H1 (cell line): ENCODE measurements at places on chromosomes 6 and 20.

GRCh38 chr6:125966569-125966968 lies 10.0 kb downstream of the HINT3 start:
- no peak for DNase-seq
- no peaks in the 10 kb centered on the region for H3K36me3 ChIP-seq
- no peak overlapping the region for H3K27ac ChIP-seq
- H3K4me3 ChIP-seq: no peak overlapping the region
- H3K27me3 ChIP-seq: no peaks in the 10 kb centered on the region
- no peaks in the 10 kb centered on the region for H3K4me1 ChIP-seq

DNA sequence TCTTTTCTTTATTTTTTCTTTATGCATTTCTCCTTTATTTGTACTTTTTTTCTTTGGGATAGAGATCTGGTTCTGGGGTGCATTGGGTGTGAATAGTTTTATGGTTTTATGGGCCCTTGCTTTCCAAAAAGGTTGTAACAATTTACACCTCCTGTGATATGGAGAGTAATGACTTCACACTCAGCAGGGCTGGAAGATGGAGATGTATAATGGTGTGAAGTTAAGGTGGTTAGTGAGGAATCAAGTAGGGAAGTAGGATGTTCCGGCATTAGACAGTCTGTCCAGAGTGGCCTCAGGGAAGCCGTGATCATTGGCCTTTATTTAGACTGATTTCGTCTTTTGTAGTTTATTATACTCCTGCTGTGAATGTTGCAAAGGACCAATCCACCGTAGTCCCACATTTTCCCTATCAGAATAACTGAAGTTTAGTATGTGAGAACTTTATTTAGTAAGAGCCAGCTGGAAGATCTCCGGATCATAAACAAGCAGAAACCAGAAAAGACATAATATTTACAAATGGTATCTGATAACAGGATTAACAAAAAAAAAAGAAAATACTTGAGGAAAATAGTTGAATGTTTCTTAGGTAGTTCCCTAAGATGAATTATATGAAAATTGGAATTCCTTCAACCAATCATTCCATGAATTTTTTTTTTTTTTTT lies 255.5 kb downstream of the TBC1D7 start:
- no peaks in the 10 kb centered on the region for H3K27me3 ChIP-seq
- 0 out of 2 replicates have a peak, but pooled peaks cover 2% of the 10 kb centered on the region for H3K4me1 ChIP-seq
- H3K27ac ChIP-seq: no peak overlapping the region
- H3K36me3 ChIP-seq: no peaks in the 10 kb centered on the region

DNA sequence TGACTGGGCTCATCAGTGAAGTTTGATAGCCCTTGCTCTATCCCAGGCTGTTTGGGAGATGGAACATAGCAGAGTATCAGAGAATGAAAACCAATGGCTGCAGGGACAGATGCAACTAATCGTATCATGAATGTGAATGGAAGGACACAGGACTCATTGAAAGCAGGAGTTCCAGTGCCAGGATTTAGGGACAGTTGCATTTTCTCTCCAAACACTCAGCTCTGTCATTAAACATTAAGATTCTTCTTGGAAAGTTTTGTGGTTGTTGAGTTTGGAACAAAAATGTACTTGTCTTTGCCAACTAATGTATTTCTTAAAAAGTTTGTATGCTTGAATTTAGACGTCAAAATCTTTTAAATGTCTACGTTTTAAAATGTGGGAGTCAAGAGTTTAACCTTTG lies 31.0 kb upstream of the GSTA5 start:
- DNase-seq: no peak
- H3K4me3 ChIP-seq: no peak overlapping the region
- H3K27me3 ChIP-seq: no peaks in the 10 kb centered on the region
- no peak overlapping the region for H3K27ac ChIP-seq
- H3K4me1 ChIP-seq: peaks cover 2% of the 10 kb centered on the region; the same call in 1 of the 2 replicates
- H3K36me3 ChIP-seq: no peaks in the 10 kb centered on the region

DNA sequence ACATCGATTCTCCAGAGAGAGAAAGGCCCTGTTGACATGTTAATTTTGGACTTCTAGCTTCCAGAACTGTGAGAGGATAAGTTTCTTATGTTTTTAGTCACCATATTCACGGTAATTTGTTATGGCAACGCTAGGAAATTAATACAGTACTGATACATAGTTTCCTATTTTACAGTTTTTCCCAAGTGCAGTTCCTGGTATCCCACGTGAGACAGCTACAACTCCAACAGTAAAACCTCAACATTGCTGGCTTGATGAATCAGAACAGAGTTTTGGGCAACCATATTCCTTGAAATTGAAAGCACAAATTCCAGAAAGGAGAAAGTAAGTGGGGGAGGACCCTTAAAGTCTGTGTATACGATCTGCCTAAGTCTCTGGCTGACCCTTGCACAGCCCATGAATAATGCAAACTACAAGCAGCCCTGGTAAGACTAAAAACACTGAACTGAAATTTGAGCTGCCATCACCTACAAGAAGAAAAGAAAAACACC lies 505.1 kb upstream of the NRSN1 start:
- no peak overlapping the region for H3K27ac ChIP-seq
- H3K4me3 ChIP-seq: no peak overlapping the region
- no peaks in the 10 kb centered on the region for H3K27me3 ChIP-seq
- no peaks in the 10 kb centered on the region for H3K4me1 ChIP-seq

GRCh38 chr20:46222521-46223007 lies 85.7 kb downstream of the CDH22 start:
- no peak overlapping the region for H3K4me3 ChIP-seq
- no peaks in the 10 kb centered on the region for H3K27me3 ChIP-seq
- H3K36me3 ChIP-seq: no peaks in the 10 kb centered on the region
- DNase-seq: no peak
- H3K4me1 ChIP-seq: peaks cover 20% of the 10 kb centered on the region

DNA sequence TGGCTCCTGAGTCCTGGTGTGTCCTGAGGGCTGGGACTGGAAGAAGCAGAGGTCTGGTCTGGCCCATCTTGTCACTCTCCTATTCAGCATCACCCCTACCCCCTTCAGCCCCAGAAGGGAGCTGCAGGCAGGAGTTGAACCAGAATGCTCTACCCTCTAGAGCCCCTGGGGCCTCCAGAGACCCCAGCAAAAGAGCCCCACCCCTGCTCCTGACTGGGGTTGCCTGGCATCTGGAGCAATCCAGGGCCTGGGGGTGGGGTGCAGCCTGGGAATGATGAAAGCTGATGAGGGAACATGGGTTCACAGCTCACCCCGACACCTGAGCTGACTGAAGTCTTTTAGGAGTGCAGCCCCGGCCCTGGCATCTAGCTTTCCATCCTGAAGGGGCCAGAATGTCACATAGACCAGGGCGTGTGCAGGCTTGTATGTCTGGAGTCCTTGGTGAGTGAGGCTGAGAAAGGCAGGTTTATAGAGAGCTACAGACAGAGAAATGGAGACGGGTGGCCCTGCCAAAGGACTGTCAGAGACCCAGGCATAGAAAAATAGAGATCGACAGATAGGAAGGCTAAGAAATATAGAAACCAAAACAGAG lies 12.2 kb downstream of the FGD2 start:
- no peak overlapping the region for H3K27ac ChIP-seq
- H3K4me1 ChIP-seq: no peaks in the 10 kb centered on the region
- H3K4me3 ChIP-seq: no peak overlapping the region
- no peak for DNase-seq
- H3K27me3 ChIP-seq: no peaks in the 10 kb centered on the region

DNA sequence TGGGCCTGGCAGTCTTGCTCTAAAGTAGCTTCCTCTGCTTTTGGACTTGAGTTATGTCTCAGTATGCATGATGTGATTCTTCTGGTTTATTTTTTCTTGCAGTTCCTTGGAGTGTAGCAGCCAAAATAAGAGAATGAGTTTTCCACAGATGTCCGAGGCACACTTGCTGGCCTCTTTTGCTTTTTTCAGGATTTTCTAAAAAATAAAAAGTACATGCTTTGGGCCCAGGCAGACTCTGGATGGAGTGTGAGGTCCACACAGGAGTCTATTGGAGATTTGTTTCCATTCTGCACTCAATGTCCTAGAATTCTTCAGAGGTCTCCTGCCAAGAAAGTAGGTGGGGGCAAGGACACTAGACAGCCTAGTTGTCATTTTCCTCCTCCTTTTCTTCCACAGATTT lies 477.6 kb downstream of the EPM2A start:
- H3K36me3 ChIP-seq: no peaks in the 10 kb centered on the region
- no peak for DNase-seq
- no peak overlapping the region for H3K4me3 ChIP-seq
- no peak overlapping the region for H3K27ac ChIP-seq
- H3K27me3 ChIP-seq: no peaks in the 10 kb centered on the region

GRCh38 chr6:137928286-137928685 lies 61.2 kb downstream of the TNFAIP3 start:
- DNase-seq: no peak
- H3K4me3 ChIP-seq: no peak overlapping the region
- H3K27me3 ChIP-seq: no peaks in the 10 kb centered on the region
- H3K27ac ChIP-seq: no peak overlapping the region
- peaks cover 3% of the 10 kb centered on the region; the same call in 1 of the 2 replicates for H3K4me1 ChIP-seq
- no peaks in the 10 kb centered on the region for H3K36me3 ChIP-seq

GRCh38 chr6:16163066-16163465 lies 34.2 kb downstream of the MYLIP start:
- DNase-seq: no peak
- H3K4me3 ChIP-seq: no peak overlapping the region
- no peaks in the 10 kb centered on the region for H3K27me3 ChIP-seq
- no peak overlapping the region for H3K27ac ChIP-seq

- peaks cover 8% of the 10 kb centered on the region for H3K4me1 ChIP-seq
- DNase-seq: no peak
- no peak overlapping the region for H3K4me3 ChIP-seq
- no peak overlapping the region for H3K27ac ChIP-seq
- no peaks in the 10 kb centered on the region for H3K27me3 ChIP-seq
- H3K36me3 ChIP-seq: peaks cover 8% of the 10 kb centered on the region; the same call in 1 of the 2 replicates
Observed at GRCh38 chr6:144725736-144726522, 440.8 kb downstream of the UTRN start.

- H3K36me3 ChIP-seq: no peaks in the 10 kb centered on the region
- no peak overlapping the region for H3K4me3 ChIP-seq
- H3K27me3 ChIP-seq: no peaks in the 10 kb centered on the region
- no peak overlapping the region for H3K27ac ChIP-seq
Observed at GRCh38 chr6:82437701-82438100, 74.1 kb downstream of the TPBG start.

DNA sequence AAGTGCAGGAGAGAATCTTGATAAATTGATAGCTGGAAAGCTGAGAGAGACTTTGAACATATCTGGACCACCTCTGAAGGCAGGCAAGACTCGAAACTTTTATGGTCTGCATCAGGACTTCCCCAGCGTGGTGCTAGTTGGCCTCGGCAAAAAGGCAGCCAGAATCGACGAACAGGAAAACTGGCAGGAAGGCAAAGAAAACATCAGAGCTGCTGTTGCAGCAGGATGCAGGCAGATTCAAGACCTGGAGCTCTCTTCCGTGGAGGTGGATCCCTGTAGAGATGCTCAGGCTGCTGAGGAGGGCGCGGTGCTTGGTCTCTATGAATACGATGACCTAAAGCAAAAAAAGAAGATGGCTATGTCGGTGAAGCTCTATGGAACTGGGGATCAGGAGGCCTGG lies 4.6 kb upstream of the CDKN1A start:
- peaks cover 9% of the 10 kb centered on the region for H3K4me1 ChIP-seq
- no peak overlapping the region for H3K4me3 ChIP-seq
- no peak for DNase-seq
- no peak overlapping the region for H3K27ac ChIP-seq
- no peaks in the 10 kb centered on the region for H3K36me3 ChIP-seq
- peaks cover 6% of the 10 kb centered on the region for H3K27me3 ChIP-seq

DNA sequence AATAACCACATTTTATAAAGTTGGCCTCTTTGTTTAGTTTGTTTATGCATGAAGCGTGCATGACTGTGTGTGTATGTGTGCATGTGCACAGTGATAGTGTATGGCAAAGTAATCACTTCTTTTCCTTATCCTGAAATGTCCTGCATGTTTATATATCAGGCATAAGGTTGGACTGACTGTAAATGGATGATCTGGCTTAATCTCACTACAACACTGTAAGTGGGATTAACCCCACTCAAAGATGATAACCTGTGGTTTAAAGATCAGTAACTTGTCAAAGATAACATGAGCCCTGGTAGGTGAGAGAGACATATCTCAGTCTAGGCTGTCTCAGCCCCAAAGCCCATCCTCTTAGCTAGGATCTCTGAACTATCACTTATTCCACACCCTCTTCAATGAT lies 376.6 kb upstream of the TSHZ2 start:
- no peak for DNase-seq
- no peak overlapping the region for H3K27ac ChIP-seq
- no peaks in the 10 kb centered on the region for H3K27me3 ChIP-seq
- no peak overlapping the region for H3K4me3 ChIP-seq
- no peaks in the 10 kb centered on the region for H3K36me3 ChIP-seq

- H3K36me3 ChIP-seq: no peaks in the 10 kb centered on the region
- no peak overlapping the region for H3K4me3 ChIP-seq
- H3K27ac ChIP-seq: no peak overlapping the region
- DNase-seq: no peak
- H3K4me1 ChIP-seq: peaks cover 3% of the 10 kb centered on the region
Observed at GRCh38 chr6:168122011-168122410, 43.0 kb upstream of the FRMD1 start.

DNA sequence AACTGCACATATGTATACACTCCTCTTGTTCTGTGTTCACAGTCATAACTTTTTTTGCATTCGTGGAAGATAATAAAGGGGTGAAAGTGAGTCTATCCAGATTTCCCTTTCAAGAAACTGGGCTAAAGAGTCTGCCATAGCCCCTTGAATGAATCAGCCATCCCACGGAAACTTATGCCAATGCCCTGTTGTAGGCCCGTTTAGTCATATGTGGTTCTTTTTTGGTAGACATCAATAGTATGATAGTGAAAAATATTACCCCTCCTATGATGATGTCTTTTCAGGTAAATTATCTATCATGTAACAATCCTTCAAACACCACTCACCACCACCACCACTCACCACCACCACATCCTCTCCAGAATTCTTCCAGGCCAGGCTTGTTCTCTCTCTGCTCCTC lies 99.9 kb upstream of the MYLIP start:
- no peaks in the 10 kb centered on the region for H3K36me3 ChIP-seq
- H3K4me3 ChIP-seq: no peak overlapping the region
- no peaks in the 10 kb centered on the region for H3K4me1 ChIP-seq
- DNase-seq: no peak
- no peak overlapping the region for H3K27ac ChIP-seq

DNA sequence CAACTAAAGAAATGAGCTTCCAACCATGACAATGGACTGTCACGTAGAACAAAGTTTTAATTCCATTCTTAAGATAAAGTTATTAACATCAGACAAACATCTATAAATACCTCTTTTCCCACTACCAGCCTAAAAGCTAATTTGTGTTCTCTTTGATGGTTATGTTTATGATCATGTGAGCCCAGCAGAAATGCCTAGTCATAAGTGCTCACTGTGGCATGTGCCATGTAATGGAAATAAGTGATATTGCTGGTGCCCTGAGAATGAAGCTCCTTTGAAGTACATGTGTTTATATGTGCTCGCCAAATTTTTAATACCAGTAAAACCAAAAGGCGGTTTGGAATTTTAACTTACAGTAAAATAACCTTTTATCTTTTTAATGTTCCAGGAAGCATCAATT lies 205.8 kb downstream of the ISM1 start:
- H3K27ac ChIP-seq: no peak overlapping the region
- H3K27me3 ChIP-seq: no peaks in the 10 kb centered on the region
- no peak overlapping the region for H3K4me3 ChIP-seq
- H3K4me1 ChIP-seq: no peaks in the 10 kb centered on the region
